ENCODE measurements at places on chromosomes 12 and 14.

GRCh38 chr14:103292426-103293374 is 41.3 kb upstream of the EIF5 start:
- DNase-seq: peak; percentile 57

DNA sequence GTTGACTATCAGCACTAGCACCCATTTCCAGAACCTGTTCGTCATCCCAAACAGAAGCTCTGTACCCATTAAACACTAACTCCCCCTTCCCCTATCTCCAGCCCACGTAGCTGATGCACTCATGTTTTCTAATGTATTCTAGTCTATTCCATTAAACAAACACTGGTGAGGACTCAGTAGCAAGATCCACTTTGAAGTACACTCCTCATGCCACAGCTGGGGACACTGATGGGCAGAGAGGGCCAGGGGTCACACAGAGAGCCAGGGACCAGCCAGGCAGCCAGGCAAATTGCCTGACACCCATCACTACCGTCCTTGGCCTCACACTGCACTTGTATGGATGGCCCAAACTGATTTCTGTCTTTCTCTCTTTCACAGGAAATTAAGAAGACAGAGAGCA is 269.9 kb upstream of the DIO3 start:
- DNase-seq: no peak

GRCh38 chr12:2256453-2256852 is 203.7 kb downstream of the CACNA1C start:
- DNase-seq: no peak

DNA sequence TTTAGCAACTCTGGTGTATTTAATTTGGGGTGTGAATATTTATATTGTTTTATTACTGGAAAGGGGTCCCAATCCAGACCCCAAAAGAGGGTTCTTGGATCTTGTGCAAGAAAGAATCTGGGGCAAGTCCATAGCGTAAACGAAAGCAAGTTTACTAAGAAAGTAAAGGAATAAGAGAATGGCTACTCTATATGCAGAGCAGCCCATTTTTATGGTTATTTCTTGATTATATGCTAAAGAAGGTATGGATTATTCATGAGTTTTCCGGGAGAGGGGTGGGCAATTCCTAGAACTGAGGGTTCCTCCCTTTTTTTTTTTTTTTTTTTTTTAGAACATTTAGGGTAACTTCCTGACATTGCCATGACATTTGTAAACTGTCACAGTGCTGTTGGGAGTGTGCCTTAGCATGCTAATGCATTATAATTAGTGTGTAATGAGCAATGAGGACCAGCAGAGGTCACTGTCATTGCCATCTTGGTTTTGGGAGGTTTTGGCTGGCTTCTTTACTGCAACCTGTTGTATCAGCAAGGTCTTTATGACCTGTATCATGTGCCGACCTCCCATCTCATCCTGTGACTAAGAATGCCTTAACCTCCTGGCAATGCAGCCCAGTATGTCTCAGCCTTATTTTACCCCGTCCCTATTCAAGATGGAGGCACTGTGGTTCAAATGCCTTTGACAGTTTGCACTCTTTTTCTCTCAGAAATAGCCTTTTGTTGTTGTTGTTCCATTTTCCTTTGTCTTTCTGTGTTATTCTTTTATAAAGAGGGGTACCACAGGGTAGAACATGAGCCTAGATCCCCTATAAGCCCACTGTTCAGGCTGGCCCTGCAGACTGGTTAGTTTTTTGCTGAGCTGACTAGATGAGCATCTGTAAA is 75.5 kb upstream of the DCD start:
- DNase-seq: no peak

- DNase-seq: no peak
These were observed 49.9 kb downstream of the ZFYVE21 start for GRCh38 chr14:103765526-103765925.

- DNase-seq: no peak
These were observed 7.8 kb downstream of the C1RL start for GRCh38 chr12:7101047-7101693.

GRCh38 chr14:101906645-101907044 is 57.7 kb upstream of the DYNC1H1 start:
- DNase-seq: no peak

DNA sequence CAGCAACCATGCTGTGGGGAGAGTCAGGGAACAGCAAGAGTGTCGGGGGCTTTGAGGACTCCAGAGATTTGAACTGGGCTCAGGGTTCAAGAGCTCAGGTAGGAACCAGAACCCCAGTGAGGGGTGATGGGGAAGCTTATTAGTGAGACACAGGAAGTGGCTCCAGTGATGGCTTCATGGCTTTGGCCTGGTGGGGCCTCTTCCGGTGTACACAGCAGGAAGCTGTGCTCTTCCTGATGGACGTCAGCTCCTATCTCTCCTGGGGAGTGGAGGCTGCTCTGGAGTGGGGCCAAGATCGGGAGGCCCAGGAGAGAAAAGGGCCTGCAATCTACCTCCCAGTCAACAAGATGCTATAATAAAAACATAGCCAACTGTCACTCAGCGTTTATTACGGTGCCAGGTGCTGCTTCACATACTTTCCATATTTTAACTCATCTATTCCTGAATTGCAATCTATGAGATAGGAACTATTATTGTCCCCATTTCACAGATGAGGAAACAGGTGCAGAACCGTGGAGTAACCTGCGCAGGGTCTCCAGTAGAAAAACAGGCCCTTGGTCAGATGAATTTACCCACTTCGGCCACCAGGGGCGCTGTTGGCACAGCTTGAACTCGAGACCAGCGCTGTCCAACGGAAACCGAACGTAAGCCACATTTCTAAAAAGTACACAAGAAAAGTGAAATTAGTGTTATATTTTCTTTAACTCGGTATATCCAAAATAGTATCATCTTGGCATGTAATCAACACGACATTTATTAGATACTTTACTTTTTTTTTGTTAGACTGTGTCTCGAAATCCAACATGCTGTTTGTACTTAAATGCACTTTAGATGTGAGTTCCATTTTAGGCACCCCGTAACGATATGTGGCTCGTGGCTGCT is 63.6 kb upstream of the DLK1 start:
- peak; percentile 27 for DNase-seq

DNA sequence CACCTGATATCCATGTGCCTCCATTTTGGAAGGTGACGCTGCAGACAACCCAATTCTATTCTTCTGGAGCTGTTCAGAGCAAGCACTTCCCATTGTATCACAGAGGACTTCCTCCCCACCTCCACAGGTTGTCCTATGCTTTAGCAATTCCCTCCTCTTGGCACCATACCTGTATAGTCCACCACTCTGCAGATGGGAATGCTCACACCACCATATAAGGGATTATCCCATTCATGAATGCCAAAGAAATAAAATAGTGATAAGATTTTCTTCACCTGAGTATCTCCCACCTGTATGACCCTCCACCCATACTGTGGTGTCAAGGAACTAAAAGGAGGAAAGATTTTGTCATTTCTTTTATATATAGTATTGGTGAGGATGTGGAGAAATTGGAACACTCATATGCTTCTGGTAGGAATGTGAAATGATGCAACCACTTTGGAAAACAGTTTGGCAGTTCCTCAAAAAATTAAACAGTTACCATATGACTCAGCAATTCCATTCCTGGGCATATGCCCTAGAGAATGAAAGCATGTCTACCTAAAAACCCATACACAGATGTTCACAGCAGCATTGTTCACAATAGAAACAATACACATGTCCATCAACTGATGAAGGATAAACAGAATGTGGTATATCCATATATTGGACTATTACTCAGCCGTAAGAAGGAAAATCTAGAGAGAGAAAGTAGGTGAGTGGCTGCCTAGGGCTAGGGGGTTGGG is 75.2 kb downstream of the FIGNL2 start:
- DNase-seq: no peak

DNA sequence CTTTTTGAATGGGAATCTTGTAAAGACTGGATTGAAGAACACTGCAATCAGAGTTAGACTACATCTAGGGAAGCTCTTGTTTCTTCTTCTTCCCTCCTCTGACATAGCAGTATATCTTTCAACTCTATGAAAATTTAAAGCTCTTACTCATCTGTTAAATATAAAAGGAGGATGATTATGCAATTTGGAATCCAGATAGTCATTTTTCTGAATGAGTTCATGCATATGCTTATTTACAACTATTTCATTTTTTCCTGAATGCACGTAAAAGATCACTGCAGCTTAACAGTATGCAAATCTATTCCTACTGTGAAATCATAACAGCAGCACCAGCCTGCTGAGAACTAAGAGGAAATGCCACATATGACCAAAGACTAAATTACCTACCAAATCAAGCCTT is 133.5 kb upstream of the TMCC3 start:
- DNase-seq: no peak

DNA sequence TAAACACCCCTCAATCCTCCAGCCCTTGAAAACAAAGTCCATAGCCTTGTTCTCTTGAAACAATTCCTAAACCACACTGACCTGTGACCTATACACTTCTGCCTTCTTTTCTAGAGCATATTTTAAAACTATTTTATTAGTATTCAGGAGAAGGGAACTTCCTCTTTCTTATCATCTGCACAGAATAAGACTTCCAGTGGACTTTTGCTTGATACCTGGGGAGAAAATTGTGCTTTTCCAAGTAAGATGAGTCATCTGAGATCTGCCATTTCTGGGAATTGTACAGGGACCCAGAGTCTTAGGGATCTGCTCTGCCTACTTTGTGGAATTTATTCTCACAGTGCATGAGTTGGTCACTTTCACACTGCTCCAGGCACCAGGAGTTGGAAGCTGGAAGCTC is 10.5 kb upstream of the WNT5B start:
- no peak for DNase-seq

GRCh38 chr14:62123961-62124360 is 361.7 kb downstream of the SNAPC1 start:
- no peak for DNase-seq

DNA sequence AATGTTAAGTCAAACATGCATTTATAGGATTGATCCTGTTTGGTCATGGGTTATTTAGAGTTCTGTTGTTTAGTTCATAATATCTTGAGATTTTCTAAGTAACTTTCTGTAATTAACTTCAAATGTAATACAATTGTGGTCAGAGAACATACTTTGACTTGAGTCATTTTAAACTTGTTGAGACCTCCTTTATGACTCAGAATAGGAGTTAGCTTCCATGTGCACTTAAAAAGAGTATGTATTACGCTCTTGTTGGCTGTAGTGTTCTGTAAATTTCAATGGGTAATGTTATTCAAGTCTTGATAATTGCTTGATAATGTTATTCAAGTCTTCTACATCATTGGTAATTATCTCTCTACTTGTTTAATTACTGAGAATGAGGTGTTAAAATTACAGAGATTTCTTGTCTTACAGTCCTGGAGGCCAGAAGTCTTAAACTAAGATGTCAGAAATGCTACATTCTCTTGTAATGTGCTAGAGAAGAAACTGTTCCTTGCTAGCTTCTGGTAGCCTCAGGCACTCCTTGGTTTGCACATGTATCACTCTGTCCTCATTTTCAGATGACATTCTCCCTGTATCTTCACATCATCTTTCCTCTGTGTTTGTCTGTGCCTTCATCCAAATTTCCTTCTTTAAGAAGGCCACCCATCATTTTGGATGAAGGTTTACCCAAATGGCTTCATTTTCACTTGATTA is 197.3 kb downstream of the TMTC3 start:
- no peak for DNase-seq

- no peak for DNase-seq
These were observed 75.6 kb downstream of the USP15 start for GRCh38 chr12:62335796-62336195.

GRCh38 chr12:12405882-12406281 is 49.0 kb downstream of the BORCS5 start:
- peak; percentile 31 for DNase-seq

GRCh38 chr12:1918081-1918883 is at the start of gene CACNA2D4:
Gene CACNA2D4, minus strand, starts transcription at chr12:1918652. Its CDS starts 179 bp downstream, at chr12:1918473.
- DNase-seq: no peak

GRCh38 chr12:59374783-59375182 is 221.0 kb upstream of the SLC16A7 start:
- no peak for DNase-seq

- DNase-seq: no peak
These were observed 4.4 kb downstream of the MMP17 start for GRCh38 chr12:131832321-131833231.

GRCh38 chr14:34930591-34931091 is 52.2 kb upstream of the SRP54 start:
- DNase-seq: no peak

DNA sequence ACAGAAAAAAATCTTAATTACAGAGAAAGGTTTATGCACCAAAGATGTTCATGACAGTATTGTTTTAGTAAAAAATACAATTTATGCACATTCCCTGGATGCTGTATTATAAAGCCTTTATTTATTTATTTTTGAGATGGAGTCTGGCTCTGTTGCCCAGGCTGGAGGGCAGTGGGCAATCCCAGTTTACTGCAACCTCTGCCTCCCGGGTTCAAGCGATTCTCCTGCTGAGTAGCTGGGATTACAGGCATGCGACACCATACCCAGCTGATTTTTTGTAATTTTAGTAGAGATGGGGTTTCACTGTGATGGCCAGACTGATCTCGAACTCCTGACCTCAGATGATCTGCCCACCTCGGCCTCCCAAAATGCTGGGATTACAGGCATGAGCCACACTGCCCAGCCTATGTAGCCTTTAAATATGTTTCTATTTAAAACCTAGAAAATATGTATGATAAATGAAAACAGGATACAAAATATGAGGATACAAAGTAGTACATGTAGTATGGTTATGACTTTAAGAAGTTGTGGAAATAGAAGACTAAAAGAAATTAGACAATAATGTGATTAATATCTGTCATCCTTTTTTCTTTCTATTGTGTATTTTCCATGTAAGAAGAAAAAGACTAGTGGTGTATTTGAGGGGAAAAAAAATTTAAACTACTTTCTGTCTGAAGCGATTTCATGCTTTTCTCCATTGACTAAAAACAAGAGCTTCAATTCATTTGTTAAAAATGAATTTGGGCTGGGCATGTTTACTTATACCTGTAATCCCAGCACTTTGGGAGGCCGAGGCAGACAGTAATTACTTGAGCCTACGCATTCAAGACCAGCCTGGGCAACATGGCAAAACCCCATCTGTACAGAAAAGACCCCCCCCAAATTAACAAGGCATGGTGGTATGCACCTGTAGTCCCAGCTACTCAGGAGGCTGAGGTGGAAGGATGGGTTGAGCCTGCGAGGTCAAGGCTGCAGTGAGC is 13.1 kb downstream of the ATF1 start:
- DNase-seq: no peak

DNA sequence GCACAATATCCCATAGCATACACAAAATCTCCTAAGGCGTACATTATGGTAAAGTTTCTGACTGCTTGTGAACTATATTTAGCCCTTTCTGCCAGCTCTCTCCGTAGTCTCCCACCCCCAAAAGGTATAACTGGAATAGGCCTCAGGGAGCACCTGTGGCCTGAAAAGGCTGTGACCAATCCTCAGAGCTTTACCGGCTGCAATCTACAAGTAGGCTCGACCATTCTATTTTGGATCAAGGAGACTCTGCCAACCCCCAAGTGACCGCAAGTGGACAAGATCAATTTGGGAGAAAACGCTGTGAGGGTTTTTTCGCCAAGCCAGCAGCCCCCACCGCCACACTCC is 1.2 kb downstream of the PPTC7 start:
- DNase-seq: no peak
